Omental fat pad (tissue), 4 donors: ENCODE measurements at places on chromosomes 3 and 15. TPM values are rescaled to one million over a fixed set of nuclear protein-coding genes. Genes with fewer than 3 reads are reported as not detected.

THPO gene
- total RNA-seq = 0.36 TPM

DNA sequence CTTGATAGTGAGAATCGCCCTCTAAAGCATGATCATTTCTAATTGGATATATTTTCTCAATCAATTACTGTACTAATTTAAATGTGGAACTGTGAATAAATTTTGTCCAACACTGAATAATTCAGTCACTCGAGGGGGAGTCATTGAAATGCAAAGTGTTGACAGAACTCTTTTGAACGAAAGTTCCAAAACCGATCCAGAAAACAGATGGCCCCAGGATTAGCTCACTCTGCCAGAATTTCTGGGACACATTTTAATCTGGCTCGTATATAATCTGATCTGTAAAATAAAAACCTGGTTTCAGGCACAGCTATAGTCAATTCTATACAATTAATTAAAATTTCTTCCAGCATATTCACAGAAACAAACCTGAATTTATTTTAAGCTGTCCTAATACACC, 580.4 kb downstream of the ROBO1 start:
- DNase-seq = no peak

CISH gene
- 27.9 TPM for total RNA-seq

DNA sequence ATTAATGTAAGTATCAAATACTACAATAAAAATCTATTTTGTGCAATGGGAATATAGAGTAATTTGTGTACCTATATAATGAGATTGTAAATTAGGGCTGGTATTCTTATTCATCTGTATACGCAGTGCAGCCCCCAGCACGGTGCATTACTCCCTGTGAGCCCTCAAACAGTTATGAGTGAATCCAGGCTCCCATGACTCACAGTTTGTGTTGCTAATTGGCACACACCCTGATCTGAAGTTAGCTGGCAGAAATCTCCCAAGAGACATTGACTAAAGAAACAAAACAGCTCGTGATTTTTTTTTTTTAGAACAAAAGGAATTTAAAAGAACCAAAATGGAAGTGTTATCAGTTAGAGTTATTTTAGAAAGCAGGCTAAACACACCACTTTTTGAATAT, 15.7 kb downstream of the GK5 start:
- no peak for DNase-seq

DNA sequence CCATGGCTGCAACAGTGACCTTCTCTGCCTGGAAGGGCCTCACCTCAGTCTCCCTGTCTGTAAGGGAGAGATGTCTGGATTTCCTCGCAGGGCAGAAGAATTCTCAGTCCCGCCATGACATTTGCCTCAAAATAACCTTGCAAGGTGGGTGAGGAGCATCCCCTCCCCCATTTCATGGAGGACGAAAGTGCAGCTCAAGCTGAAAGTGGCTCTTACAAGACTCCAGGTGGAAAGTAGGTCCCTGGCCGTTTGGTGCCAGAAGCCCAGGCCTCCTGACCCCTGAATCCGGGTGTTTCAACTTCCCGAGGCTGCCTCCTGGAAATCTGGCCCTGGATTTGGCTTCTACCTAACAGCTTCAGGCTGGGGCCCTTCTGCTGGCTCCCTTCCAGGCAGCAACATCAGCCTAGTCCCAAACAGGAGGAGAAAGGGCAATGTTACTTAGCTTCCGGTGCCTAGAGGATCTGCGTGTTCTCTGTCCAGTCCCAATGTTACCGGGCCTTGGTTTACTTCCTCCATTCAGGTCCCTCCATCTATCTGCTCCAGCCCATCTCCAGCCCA, 769 bp upstream of the CSPG4 start:
- no peak for DNase-seq

DNA sequence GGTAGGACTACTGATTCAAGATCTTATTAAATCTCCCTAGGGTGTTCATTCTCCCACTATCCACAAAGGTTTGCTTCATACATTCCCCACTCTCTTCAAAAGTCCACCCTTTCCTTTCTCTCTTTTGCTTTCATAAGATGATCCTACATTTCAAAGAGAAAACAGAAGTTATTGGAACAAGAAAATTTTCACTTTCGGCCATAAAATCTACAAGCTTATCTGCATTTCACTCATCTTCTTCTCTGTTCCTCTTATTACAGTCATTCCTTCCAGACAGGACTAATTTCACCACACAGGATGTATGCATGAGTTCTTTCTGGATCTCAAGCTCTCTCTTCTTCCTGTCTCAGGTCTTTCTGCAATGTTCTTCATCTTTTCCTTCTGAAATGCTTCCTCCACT, 238.7 kb downstream of the ISL2 start:
- no peak for DNase-seq

DNA sequence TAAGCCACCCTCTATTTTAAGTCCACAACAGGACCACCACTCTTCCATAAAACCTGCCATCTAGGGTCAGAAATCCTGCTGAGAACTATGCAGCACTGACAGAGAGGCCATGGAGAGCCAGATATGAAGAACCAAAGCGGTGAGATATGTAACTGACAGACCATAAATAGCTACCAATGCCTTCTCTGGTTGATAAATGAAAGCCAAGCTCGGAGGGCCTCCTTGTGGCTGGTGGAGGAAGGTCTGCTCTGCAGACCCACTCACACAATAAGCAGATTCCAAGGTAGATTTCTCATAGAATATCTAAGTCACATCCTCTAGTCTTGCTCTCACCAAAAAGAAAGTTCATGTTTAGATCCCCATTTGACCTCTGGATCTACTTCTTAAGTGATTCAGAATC, 38.9 kb downstream of the RYK start:
- no peak for DNase-seq
